ENCODE measurements at places on chromosomes 4 and X. TPM values are rescaled to one million over a fixed set of nuclear protein-coding genes. Genes with fewer than 3 reads are reported as not detected.

Gene ACE2
- 1.9 TPM for total RNA-seq

Gene CT45A2
- not detected for total RNA-seq

DNA sequence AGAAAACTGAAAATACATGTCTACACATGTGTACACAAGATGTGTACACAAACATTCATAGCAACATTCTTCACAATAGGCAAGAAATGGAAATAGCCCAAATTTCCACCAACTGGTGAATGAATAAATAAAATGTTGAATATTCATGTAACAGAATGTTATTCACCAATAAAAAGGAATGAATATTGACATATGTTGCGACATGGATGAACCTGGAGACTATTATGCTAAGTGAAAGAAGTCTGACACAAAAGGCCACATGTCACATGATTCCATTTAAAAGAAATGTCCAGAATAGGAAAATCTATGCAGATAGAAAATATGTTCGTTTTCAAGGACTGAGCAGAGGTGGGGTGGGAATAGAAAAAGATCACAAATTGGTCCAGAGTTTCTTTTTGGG, 34.6 kb upstream of the LNX1 start:
- DNase-seq: no peak

DNA sequence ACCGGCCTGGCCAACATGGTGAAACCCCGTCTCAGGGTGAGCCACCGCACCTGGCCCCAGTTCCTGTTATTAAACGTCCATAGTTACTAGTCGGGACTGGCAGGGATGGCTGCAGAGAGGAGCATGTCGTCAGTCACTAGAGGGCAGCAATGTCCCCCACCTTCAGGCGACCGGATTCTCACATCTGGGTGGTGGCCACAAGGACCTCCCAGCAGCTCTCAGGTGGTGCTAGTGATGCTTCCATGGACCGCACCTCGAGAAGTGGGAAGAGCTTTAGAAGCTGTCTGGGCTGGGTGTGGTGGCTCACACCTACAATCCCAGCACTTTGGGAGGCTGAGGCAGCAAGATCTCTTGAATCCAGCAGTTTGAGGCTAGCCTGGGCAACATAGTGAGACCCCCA, 13.3 kb upstream of the IL3RA start:
- peak; percentile 59 for DNase-seq

Gene FIP1L1
- total RNA-seq: 46.1 TPM

DNA sequence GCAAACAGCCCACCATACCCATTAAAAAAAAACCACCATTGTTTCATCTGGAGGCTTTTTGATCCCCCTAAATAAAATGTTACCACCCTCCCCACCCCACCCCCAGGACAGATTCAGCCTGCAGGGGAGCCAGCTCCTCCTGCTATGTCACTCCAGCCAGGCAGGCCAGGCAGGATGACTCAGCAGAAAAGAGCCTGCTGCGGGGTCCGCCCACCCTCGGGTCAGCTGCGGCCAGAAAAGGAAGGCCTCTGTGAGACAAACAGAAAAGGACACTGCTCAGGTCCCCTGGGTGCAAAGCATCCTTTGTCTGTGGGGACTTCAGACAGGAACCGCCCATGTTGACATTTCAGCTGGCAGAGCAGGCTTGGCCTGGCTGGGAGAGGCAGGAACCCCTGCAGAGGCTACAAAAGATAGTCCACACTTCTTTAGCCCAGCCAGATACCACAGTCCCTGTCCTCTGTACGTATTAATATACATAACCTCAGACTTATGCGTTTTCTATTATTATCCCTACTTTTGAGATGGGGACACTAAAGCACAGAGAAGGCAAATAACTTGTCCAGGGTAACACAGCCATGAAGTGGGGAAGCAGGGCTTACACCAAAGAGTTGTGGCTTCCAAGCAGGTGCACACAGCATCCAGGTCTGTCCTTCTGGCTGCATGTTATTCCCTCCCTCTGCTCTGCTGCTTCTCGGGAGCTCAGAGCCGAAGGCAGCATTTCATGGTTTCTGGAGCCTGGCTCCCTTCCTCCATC, 147.7 kb downstream of the CPEB2 start:
- peak; percentile 91 for DNase-seq

Gene ARHGAP6
- total RNA-seq: 3.0 TPM

DNA sequence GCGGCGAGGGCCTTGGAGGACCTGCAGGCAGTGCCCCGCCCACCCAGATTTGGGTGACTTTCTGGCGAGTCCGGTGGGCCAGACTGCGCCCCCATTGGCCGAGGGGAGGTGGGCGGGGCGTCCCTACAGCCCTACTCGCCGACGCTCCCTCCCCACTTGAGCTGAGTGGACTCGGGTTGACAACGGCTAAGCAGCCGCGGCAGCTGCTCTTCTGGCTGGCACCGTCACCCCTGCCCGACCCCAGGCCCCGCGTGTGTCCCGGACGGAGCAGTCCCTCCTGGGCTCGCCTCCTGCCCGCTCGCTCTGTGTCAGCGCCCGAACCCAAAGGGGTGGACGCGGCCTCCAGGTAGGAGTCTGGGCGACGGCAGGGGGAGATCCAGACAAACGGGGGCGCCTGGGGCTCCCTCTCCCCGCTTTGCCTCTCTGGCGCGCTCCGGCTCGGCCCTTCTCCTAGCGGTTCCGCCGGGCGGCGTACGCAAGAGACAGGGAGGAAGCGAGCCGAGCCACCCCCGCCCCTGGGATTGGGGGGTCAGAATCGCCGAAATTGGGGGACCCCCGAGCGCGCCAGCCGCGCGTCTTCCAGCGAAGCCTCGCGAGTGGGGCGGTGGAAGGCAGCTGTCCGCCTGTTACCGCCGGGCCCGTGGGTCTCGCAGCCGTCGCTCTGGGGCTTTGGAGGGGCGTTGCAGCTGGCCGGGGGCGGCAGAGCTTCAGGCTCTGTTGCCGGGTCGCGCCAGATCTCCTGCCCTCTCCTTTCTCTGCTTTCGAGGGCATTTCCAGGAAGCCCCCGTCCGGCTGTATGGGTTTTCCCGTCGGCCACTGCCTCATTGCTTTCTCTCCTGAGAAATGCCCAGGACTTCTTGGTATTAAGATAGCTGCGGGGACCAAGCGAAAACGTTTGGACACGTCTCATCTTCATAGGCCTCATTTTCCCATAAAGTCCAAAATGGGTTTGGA, 46.3 kb downstream of the STARD8 start:
- DNase-seq: peak; percentile 78

GRCh38 chrX:3520458-3520857, 174.0 kb upstream of the MXRA5 start:
- DNase-seq: no peak

DNA sequence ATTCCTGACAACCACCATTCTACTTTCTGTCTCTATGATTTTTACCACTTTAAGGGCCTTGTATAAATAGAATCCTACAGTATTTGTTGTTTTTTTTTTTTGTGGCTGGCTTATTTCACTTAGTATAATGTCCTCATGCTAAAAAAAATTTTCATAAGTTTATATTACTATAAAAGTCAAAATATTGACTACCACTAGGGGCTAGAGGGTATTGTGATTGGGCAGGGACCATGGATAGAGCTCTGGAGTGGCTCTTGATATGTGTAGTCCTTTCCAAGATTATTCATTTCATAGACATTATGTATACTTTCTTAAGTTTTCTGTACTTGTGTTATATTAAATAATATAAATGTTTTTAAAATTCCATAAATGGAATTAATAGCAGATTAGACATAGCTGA, 34.6 kb downstream of the MYOZ2 start:
- no peak for DNase-seq

DNA sequence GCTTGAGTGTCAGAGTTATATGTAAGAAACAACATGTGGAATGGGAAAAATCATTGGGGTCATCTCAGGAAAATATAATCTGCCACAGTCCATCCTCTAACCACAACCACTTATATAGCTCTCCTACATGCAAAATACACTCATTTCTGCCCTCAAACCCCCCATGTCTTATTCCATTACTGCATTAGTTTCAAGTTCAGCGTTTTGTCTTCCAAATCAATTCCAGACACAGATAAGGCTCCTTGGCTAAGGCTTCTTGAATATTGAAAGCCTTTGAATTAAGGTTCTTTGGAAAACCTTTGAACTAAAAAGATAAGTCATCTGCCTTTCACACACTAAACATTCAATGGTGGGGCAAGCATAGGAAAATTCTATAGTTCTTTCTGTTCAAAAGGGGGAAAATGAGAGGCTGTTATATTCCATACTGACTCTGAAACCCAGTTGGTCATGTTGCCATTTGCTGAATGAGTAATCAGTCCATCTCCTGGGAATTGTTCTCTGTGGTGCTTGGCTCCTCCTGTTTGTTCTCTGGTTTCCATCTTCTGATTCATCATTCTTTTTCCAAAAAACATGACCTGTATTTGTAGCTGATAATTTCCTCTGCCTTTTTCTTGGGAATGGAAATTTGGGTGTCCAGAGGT, 218.7 kb downstream of the BMPR1B start:
- no peak for DNase-seq

DNA sequence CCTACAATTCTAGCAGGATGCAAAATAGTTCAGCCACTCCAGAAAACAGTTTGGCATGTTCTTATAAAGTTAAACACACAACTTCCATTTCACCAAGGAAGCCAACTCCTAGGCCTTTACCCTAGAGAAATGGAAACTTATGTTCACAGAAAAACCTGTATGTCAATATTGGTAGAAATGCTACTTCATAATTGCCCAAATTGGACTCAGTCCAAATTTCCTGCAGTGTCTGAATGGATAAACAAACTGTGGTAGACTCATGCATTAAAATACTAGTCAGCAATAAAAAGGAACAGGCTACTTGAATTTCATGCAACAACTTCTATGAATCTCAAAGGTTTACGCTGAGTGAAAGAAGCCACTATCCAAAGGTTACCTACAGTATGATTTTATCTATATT, 1738.8 kb upstream of the IGFBP7 start:
- DNase-seq: no peak

DNA sequence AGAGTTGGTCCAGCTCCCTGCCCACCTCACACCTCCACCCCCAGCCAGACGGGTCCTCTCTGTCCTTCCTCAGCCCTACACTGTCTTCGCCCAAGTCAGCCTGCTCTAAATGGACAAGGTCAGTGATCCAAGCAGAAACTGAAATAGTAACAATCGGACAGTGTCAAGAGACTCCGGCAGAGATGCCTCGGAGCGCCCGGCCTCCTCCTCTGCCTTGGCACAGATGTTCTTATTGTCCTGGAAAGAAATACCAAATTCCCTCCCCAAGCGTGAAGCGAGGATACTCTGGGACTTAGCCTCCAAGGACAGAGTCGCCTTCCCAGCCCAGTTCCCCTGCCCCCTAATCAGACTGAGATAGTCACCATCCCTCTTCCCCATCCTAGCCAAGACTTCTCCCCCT, 28.5 kb downstream of the UTP14A start:
- DNase-seq: no peak

DNA sequence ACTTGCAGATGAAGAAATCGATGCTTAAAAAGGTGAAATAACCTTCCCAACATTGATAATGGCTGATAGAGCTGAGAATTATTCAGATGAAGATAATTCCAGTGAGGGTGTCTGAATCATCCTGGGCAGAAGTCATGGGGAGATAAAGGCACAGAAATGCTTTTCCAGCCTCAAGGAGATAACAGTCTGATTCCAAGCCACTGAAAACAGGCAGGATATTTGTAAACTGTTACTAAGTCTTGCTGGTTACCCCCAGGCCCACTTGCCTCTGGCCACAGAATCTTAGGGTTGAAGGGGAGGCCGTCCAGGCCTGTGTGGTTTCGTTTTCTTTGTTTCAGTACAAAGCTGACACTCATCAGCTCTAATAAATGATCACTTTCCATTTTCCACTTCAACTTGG, 158.5 kb downstream of the SH3KBP1 start:
- DNase-seq: no peak
